ENCODE measurements at places on chromosomes 6 and 20.
A peak's percentile ranks its signal among the peaks of the same experiment; 100 is the strongest.

GRCh38 chr6:137950581-137950980, 83.5 kb downstream of the TNFAIP3 start:
- no peak for DNase-seq
- H3K27ac ChIP-seq: no peak overlapping the region
- no peaks in the 10 kb centered on the region for H3K4me1 ChIP-seq
- no peaks in the 10 kb centered on the region for H3K36me3 ChIP-seq
- H3K27me3 ChIP-seq: no peaks in the 10 kb centered on the region

- no peaks in the 10 kb centered on the region for H3K36me3 ChIP-seq
- no peaks in the 10 kb centered on the region for H3K27me3 ChIP-seq
- H3K4me1 ChIP-seq: peaks cover 5% of the 10 kb centered on the region
- no peak overlapping the region for H3K27ac ChIP-seq
Measured at GRCh38 chr6:139711804-139712585, 337.5 kb upstream of the CITED2 start.

GRCh38 chr6:36639171-36639808, 39.2 kb upstream of the CDKN1A start:
- H3K4me3 ChIP-seq: no peak overlapping the region
- no peak for DNase-seq

DNA sequence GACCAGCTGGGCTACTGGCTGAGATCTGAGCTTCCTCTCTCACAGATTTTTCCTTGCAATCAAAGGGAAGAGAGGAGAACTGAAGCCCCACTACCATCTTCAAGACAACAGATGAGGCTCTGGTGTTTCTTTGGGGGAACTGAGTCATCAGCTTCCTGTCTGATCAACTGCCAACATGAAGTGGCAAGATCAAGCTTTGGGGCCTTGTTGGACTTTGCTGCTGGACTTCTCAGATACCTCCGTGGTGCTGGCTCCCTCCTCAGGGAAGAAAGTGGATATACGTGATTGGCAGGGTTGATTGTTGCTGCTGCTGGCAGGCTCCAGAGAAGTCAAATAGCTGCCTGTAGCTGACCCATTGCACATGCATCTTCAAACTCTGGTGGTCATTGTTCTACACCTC, 3.6 kb upstream of the TOX2 start:
- peaks cover 16% of the 10 kb centered on the region for H3K27me3 ChIP-seq
- no peak overlapping the region for H3K27ac ChIP-seq
- H3K4me3 ChIP-seq: no peak overlapping the region
- DNase-seq: no peak
- H3K36me3 ChIP-seq: no peaks in the 10 kb centered on the region

DNA sequence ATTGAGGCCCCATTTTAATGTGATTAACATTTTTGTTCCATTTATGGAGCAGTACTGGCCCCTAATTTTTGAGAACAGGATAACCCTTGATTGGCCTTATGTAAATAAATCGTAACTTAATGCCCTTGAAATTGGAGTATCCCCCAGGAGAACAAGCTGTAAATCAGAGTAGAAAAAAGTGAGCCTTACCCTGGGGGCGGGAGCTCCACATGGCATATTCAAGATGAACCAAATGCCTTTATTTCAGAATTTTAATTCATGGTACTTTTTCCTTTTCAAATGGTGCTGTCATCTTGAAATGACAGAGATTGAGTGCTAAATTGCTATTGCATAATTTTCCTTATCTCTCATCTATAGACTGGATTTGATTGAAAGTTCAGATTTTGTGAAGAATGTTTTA, 809.5 kb upstream of the FLRT3 start:
- no peaks in the 10 kb centered on the region for H3K36me3 ChIP-seq
- no peak overlapping the region for H3K27ac ChIP-seq
- no peak for DNase-seq
- H3K4me3 ChIP-seq: no peak overlapping the region
- H3K4me1 ChIP-seq: no peaks in the 10 kb centered on the region
- H3K27me3 ChIP-seq: no peaks in the 10 kb centered on the region

DNA sequence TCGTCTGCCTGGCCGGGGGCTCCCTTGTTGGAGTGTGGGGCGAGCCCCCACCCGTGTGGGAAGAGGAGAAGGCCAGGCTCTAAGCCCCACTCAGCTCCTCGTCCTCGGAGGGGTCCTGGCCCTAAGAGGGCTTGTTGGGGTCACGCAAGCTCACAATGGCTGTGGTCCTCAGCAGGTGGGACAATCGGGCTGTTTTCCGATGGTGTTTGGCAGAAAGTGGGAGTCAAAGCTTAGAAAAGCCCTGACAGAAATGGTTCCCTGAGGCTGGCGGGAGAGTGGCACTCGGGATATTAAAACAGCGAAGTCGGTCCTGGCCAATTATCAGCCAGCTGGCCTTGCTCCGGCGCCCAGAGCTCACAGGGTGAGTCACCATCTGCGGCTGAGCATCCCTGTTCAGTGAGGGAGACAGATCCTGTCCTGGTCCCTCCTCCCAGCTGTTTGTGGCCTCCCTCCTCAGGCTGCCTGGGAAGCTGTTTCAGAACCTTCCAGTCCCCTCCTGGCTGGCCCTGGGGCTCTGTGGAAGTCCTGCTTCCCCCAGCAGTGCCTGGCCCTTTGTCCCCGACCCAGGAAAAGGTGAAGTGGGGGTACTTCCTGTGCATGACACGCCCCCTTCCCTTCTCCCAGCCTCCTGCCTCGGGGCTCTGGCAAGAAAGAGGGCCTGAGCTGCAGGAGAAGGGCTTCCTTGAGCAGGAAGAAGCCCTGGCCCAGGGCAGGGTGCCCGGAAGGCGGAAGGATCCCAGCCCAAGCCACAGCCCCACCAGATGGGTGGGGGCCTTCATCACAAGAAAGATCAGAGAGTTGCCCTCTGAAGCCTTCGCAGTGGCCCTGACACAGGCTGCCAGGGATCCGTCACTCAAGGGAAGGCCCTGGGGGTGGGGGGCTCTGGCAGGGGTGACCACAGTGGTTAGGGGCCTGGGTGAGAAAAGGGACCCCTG, 53.6 kb upstream of the BHLHE23 start:
- H3K36me3 ChIP-seq: no peaks in the 10 kb centered on the region
- H3K4me3 ChIP-seq: no peak overlapping the region
- no peaks in the 10 kb centered on the region for H3K27me3 ChIP-seq
- H3K4me1 ChIP-seq: no peaks in the 10 kb centered on the region

GRCh38 chr20:64148581-64148980, 15.7 kb upstream of the MYT1 start:
- H3K4me3 ChIP-seq: no peak overlapping the region
- no peaks in the 10 kb centered on the region for H3K36me3 ChIP-seq
- no peak overlapping the region for H3K27ac ChIP-seq
- no peaks in the 10 kb centered on the region for H3K27me3 ChIP-seq
- DNase-seq: no peak

DNA sequence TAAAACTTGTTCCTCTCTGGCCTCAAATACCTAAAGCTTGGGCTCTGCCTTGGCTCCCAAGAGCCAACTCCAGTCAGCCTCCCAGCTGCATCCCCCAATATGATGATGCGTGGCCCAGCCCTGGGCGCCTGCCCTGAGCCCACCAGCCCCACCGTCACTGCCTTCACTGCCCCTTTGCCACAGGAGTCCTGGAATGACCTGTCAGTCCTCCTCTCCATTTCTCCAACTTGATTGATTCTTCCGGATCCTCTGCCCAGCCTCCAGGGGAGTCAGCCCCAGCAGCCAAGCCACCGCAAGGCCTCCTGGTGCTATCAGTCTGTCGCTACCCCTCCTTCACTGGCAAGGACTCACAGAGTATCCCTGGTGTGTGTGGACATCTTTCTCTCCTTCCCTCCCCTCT, 96.7 kb upstream of the PMEPA1 start:
- H3K4me1 ChIP-seq: no peaks in the 10 kb centered on the region
- no peak overlapping the region for H3K4me3 ChIP-seq
- no peak for DNase-seq
- H3K36me3 ChIP-seq: no peaks in the 10 kb centered on the region
- H3K27me3 ChIP-seq: no peaks in the 10 kb centered on the region
- no peak overlapping the region for H3K27ac ChIP-seq

DNA sequence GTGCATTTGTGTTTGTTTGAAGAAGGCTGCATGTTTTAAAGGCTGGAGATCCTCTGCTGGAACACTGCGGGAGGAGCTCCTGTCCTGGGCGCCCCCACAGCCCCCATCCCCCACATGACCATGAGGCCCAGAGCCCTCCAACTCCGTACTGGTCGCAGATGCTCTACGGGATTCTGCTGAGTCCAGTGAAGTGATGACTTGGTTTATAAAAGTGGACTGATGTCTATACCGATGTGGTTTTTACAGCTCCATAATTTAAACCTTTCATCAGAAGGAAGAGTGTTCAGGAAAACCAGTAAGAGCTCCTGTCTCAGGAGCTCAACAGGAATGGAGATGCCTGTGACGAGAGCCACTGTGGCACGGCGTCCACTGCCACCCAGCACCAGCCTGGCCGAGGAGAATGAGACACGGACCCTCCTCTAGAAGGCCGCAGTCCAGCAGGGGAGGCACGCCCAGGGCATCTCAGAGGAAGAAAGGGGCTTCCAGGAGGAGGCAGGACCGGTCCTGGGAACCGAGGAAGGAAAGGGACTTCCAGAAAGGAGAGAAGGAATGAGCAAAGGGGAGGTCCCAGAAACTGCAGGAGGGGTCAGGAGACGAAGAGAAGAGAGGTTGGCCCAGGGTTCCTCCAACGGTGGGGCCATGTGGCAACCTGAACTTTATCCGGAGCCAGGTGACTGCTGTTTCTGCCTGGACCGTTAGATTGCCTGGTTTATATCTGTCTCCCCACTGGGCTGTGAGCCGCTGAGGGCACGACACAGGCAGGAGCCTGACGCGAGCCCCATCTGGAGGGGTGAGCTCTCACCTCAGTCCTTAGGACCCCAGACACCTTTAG, 26.9 kb downstream of the BFSP1 start:
- DNase-seq: peak; percentile 24
- H3K36me3 ChIP-seq: no peaks in the 10 kb centered on the region
- no peaks in the 10 kb centered on the region for H3K27me3 ChIP-seq
- no peaks in the 10 kb centered on the region for H3K4me1 ChIP-seq
- H3K27ac ChIP-seq: no peak overlapping the region
- H3K4me3 ChIP-seq: peak overlapping the region; percentile 50

DNA sequence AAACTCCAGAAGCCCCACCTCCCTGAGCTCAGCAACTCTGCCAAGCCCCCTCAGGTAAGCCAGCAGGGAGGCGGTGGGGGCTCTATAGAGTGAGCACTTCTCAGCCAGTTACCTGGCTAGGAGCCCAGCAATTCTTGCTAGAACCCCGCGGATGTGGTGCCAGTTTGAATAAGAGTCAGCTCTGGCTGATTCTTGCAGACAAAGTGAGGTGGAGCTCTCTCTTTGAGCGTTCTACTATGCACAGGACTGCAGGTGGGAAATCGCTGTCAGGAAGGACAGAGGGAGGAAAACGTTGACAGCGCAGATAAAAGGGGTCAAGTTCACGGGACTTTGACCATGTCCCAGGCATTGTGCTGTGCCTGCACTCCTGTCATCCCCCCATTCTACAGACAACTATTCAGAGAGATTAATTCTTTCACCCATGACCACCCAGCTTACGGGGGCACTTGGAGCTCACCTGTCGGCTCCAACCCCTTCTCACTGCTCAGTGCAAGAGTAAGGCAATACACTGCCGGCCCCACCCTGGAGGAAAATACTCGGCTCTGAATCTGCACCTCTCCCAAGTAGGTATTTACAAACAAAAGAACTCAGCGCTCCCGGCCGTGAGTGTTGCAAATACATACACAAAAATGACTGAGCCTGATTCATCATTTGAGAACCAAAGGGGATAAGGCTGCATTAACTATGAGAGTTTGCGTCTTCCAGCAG, 92.9 kb downstream of the ANKRD60 start:
- no peak overlapping the region for H3K27ac ChIP-seq
- no peaks in the 10 kb centered on the region for H3K4me1 ChIP-seq
- no peaks in the 10 kb centered on the region for H3K27me3 ChIP-seq
- DNase-seq: no peak

GRCh38 chr20:2698186-2698817, 5.7 kb downstream of the EBF4 start:
- peaks cover 23% of the 10 kb centered on the region for H3K27me3 ChIP-seq
- no peaks in the 10 kb centered on the region for H3K4me1 ChIP-seq
- H3K27ac ChIP-seq: no peak overlapping the region
- no peak overlapping the region for H3K4me3 ChIP-seq

Measured in colonic mucosa (tissue), 4 donors.